Stimulated activated CD8-positive, alpha-beta memory T cell treated with anti-CD3 and anti-CD28 coated beads, Interleukin-2, amount 100 ng/mL, for 48 hours (primary cell): ENCODE measurements at places on chromosomes 11 and 22.

DNA sequence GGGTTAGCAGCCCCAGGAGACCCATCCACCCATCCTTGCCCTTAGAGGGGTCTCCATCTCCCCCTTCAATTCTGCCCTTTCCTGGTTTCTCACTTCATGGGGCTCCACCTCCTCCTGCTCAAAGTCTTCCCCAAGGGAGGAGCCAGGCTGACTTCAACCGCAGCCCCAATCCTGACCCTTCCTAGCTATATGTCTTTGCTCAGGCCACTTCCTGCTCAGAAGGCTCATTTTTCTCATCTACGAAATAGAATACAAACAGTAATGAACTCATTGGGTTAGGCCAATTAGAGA lies 24.5 kb downstream of the POU2AF1 start:
- no peak for DNase-seq

GRCh38 chr22:36339171-36340065 lies 48.3 kb downstream of the MYH9 start:
- no peak for DNase-seq

DNA sequence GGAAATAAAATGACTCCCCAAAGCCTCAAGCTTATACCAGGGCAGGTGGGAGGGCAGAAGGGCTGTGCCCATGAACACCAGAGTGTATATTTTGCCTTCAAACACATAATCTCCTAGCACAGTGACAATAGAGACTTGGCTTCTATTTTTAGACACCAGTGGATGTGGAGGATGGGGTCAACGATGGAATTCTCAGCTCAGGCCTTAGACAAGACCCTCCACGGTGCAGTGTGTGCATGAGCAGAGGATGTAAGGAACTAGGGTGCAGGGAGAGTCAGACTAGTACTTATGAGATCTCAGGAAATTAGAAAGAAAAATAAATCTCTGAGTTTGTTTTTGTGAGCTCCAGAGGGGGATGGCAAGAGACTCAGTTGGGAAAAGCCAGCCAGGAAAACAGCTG lies 113.6 kb upstream of the CADM1 start:
- DNase-seq: no peak

GRCh38 chr11:69551963-69552362 lies 70.5 kb downstream of the LINC01488 start:
- no peak for DNase-seq

GRCh38 chr22:41094041-41094593 lies 1.7 kb downstream of the EP300 start:
- DNase-seq: no peak

GRCh38 chr11:7592711-7593110 lies 78.9 kb downstream of the PPFIBP2 start:
- DNase-seq: no peak

GRCh38 chr11:115393950-115394349 lies 110.3 kb downstream of the CADM1 start:
- no peak for DNase-seq

DNA sequence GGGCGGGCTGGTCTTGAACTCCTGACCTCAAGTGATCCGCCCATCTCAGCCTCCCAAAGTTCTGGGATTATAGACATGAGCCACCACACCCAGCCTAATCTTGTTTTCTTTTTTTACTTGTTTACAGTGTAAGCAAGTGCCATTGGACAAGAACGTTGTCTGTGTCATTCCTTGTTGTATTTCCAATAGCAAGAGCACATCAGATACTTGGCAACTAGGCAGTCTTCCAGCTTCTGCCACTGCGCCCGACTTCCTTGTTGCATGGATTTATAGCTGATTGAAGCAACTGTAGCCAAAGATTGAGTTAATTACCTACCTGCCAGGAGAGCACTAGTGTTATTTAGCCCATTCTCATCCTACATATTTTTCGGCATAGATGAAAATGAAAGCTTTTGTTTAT lies 3.1 kb upstream of the SGSM3 start:
- no peak for DNase-seq

GRCh38 chr11:66011239-66011784 lies 496 bp upstream of the CST6 start:
- DNase-seq: no peak

DNA sequence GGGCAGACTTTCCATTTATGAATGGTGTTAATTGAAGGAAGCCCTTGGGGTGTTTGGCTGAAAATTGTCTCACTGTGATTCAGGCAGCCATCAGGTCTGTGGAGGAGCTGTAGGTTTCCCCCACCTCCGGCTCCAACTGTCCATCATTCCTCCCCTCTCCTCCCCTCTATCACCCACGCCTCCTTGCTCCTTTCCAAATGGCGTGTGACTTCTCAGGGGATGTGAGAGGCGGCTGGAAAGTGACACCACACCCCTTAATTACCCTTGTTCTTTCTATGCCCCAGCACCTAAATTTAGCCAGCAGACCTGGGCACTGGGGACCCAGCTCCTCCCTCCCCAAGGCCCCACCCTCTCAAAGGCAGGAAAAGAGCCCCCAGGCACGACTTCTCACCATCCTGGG lies 38.1 kb upstream of the SYT7 start:
- no peak for DNase-seq

- DNase-seq: no peak
These were observed 116.6 kb upstream of the NARS2 start for GRCh38 chr11:78691215-78691614.

DNA sequence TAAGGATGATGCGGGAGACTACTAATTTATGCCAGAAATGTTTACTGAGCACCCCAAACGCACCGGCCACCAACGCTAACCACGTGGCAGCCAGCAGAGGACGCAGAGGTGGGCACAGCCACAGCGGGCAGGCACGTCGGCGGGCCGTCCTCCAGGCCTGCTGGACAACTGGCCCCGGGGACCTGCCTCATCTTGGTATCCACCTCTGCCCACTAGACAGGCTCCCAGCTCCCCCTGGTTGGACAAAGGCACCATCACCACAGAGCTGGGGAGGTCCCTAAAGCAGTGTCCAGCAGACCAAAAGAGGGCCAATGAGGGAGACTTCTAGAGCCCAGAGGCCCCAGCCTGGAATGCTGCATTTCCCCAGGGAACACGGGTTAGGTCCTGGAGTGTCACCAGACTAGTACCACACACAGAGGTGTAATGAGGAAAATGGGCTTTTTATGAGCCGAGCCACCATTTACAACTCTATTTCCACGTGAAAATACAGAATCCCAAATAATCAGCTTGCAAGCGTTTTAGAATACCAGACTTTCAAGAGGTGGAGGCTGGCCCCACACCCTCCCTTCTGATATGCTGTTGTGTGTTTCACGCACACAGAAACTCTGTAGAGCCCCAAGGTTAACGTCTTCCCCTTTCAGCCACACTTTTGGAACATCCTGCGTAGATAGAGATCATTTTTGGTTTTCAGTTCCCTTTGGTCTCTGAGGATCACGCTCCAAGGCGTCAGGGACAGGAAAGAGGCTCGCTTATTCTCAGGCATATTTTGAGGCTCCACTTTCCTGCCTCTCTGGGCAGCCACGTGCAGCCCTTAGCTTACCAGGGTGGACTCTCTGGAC lies 23.7 kb upstream of the BID start:
- DNase-seq: no peak

DNA sequence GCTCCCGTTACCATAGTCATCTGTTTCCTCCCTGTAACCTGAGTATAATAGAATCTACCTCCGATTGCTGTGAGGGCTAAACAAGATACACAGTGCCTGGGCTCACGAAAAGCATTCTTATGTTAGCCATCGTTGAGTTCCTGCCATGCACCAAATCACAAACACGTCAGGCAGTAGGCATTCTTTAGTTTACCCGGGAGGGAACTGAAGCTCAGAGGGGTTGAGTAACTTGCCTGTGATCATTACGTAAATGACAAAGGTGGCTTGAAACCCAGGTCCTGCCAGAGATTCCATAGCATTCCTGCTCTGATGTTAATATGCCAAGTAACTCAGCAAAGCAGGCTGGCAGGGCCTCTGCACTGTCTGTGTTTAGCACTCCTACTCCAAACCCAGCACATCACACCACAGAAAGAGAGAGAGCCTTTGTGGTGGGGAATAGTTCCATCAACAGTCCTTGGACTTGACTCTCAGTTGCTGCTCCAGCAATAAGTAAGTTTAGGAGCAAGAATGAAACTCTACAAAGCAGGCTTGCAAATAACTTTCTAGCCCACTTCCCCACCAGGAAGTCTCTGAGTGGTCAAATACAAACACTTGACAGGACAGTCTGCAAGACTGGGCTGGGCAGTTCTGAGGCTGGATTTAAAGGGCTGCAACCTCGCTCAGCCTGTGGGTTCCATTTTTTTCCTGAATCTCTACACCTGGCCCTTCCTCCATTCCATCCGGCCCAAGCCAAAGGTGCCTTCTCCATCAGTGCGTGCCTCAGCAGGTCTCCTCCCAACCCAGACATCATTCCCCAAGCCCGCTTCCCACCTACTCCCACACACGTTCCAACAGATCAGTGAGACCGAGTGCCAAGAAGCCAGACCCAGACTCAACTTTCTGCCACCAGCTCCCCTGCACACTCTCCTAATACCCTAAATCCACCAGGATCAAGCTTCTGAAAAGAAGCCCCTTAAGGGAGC lies 1.1 kb downstream of the SCN2B start:
- no peak for DNase-seq

GRCh38 chr11:118000067-118000849 lies 14.1 kb downstream of the IL10RA start:
- DNase-seq: no peak

GRCh38 chr22:36081023-36081431 lies 52.4 kb upstream of the RBFOX2 start:
- DNase-seq: no peak

GRCh38 chr11:130522284-130522961 lies 74.0 kb downstream of the ADAMTS15 start:
- no peak for DNase-seq

DNA sequence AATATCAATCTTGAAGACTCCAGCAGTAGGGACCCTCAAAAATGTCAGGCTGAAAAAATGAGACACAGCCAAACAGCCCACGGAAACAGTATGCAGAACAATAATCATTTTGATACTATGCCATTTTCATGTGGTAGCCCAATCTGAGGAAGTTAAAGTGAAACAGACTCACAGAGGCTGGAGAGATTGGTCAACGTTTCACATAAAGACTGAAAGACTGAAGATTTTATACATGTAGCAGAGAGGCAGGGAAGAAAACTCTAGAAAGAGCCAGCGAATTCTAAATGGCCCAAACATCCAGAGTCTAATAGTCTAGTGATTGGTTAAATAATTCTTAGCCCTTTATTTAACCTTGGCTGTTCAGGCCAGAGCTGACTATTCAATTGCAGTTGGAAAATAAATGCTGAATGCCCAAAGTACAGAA lies 49.4 kb downstream of the MAML2 start:
- no peak for DNase-seq

DNA sequence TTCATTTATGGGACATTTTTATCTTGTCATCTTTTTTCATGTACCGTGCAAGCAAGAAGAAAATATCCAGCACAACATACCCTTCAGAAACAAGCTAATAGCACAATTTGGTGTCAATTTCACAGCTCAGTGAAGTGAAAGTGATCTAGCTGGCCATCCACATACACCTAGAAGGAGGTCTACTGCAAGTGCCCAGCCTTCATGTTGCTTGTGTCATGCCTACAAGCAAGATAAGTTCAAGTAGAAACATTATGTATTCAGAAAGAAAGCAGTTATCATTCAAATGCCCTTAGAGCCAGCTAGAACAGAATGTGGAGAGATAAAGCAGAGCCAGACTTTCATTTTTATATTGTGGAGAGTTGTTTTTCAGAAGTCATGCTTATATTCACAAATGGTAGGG lies 325.7 kb upstream of the PITPNB start:
- DNase-seq: no peak

GRCh38 chr11:11409224-11409623 lies 56.2 kb upstream of the CSNK2A3 start:
- no peak for DNase-seq

DNA sequence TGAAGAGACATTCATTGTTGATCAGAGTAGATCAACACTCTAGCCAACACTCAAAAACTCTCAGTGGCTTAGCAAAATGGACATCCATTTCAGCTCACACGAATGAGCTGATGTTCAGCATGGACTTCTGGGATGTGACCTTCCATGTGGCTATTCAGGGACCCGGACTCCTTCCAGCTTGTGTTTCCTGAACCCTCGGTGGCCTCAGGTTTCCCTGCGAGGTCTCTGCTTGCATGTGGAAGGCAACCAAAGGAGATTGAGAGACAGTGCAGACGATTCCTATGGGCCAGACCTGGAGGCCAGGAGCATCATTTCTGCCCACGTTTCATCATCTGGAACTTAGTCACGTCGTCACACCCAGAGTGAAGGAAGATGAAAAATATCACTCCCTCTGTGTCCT lies 1137.4 kb downstream of the TBC1D22A start:
- DNase-seq: no peak

DNA sequence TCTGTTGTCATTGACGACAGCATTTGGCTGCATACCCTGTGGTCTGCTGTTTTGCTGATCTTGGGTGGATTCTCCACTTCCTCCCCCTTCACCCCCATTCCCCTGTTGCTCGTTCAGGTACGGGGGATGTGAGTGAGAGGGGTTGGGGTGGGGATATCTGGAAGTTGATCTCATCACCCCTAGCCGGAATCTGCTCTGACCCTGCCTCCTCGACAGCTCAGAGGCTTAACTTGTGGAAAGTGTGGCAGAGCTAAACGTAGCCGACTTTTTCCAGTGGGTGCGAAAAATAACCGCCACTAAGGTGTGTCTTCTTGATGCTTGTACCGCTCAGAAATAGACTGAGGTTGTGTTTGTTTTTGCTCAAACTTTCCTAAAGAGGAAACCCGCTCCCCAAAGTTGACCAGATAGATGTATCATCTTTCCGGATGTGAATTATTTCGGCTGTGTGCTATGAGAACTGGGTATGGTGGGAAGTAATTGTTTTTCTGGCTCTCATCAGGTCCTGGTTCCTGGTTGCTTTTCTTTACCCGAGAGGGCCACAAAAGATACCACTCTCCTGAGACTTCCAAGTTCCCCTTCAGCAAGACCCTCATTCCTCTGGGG lies 6.6 kb downstream of the ZBTB16 start:
- DNase-seq: no peak

GRCh38 chr11:29333993-29334775 lies 682.6 kb downstream of the KCNA4 start:
- no peak for DNase-seq

DNA sequence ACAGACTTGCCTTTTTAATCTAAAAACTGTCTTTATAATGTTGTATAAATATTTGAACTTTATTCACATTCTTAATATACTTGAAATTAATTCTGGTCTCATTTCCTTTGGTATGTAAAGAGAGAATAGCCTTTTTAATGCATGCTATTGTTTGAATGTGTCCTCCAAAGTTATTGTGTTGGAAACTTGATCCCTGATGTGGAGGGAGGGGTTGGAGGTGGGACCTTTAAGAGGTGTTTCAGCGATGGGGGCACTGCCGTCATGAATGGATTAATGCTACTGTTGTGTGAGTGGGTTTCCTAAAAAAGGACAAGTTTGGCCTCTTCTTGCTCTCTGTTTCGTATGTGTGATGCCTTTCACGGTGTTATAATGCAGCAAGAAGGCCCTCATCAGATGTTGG lies 131.7 kb downstream of the DDX10 start:
- DNase-seq: no peak

- peak; percentile 21 for DNase-seq
These were observed 745 bp upstream of the ZBTB44 start for GRCh38 chr11:130315354-130315970.
